ENCODE measurements at places on chromosomes 12 and 14. TPM values are rescaled to one million over a fixed set of nuclear protein-coding genes. Genes with fewer than 3 reads are reported as not detected.

The AICDA gene
- total RNA-seq: not detected

The NELL2 gene
- 0.20 TPM for total RNA-seq

The MUCL1 gene
- total RNA-seq: not detected

The CD69 gene
- total RNA-seq: 0.16 TPM

The COL2A1 gene
- 0.02 TPM for total RNA-seq

The JAG2 gene
- total RNA-seq: 0.48 TPM

Measured in HT1080 (cell line).